ENCODE measurements at places on chromosomes 5 and 9.

DNA sequence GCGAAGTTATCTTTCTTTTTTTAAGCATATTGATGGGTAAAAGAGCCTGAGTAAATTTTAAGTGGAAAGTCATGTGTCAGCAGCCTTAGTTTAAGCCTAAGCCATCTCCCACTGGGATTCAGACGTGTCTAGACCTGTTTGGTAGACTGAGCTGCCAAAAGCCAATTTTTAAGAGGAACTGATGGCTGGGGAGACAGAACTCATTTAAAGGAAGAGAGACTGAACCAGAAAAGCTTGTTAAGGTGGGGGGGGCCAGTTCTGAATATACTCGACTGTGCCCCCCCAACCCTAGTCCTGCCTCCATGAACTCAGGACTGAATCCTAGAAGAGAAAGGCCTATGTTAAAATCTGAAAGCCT is 58.3 kb upstream of the PLPP1 start:
- no peak for DNase-seq

DNA sequence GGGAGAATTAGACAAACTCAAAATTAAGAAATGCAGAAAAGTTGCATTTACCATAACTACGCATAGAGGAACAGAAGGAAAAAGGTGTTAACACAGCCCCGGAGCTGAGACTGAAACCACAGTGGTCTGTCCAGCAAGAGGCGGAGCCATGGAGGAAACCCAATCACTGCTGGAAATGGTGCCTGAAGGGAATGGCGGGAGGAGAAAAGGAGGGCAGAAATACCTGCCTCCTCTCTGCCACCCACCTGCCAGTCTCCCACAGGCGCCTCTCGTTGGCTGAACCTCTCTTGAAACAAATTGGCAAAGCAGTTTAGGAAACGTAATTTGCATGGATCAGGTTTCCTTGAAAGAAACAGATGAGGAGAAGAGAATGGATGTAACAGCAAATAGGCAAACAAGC is 9.7 kb upstream of the PRKACG start:
- no peak for DNase-seq

DNA sequence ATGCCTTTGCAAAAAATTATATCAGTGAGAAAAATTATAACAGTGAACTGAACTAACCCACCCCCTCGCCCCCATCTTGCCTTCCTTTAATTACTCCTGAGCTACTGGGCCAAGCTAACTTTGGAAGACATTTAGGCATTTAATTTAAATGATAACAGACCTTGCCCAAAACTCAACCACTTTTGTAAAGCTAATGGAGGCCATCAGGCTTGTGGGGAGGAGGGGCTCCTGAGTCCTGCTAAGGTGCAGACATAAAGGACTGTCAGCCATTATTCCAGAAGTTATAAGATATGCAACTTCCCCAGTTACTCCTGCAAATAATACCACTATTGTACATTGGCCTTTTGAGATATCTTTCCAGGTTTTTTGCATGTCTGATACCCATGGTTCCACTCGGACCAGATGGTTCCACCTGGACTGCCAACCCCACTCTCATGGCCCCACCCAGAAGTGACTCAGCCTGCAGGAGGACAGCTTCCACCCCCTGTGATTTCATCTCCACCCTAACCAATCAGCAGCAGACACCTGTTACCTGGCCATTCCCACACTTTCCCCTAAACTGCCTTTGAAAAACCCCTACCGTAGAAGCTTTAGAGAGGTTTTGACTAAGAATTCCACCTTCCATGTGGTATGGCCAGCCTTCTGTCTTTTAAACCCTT is 805.4 kb upstream of the CDH6 start:
- no peak for DNase-seq

DNA sequence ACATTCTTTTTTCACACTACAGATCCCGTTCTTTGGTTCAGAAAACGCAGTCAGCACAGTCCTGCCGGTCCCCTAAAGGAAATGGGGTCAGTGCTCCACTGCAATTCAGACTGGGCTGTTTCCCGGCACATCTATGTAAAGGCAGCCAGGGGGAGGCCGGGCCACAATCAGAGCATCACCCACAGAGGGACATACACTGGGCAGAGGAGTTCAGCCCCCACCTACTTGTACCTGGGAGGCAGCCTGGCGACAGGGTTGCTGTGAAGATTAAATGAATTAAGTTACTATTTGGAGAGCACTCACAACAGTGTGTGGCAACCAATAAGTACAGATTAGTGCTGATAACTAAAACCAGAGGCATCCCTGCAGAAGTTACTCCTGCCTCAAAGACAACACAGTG is 4.5 kb downstream of the PTPN3 start:
- DNase-seq: no peak

DNA sequence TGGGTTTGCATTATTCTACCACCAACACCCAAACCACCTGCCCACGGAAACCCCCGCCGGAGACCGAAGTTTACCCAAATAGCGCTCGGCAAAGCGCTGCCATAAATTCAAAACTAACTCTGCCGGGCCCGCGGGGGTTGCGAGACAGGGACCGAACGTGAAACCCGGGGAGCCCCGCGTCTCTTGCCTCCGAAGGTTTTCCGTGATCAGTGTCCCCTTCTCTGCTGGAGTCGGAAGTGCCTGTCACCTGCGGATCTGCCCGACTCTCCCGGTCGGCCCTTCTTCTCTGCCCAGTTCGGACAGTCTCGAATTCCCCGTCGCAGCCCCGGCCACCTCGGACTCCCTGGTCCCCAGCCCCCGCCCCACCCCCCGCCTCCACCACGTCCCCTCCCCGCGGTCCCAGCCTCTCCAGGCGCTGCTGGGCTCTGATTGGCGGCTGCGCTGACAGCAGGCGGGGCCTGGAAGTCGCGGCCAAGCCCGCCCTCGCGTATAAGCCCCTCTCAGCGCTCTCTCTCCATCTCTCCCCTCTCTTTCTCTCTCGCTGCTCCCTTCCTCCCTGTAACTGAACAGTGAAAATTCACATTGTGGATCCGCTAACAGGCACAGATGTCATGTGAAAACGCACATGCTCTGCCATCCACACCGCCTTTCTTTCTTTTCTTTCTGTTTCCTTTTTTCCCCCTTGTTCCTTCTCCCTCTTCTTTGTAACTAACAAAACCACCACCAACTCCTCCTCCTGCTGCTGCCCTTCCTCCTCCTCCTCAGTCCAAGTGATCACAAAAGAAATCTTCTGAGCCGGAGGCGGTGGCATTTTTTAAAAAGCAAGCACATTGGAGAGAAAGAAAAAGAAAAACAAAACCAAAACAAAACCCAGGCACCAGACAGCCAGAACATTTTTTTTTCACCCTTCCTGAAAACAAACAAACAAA is at the start of gene RORB:
RORB (plus strand) TSS at position 517 of the 929 bp plus-strand sequence. CDS start 642 bp downstream, outside the sequence.
- DNase-seq: no peak

DNA sequence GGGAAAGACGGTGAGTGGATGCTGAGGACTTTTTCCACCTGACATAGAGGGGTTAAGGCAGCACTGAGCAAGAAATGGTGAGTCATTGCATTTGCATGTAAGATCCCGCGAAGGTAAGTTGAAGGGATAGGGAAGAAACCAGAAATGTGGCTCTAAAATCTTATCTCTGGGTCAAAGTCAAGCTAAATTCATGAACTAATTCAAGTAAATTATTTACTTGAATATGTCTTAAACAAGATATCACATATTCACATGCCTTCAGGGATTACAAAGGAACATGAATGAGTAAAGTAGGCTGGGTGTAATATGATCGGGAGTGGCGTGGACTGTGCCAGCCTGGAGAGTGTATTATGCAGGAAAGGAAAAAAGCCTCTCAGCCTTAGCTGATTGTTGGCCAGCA is 74.4 kb upstream of the EQTN start:
- no peak for DNase-seq

DNA sequence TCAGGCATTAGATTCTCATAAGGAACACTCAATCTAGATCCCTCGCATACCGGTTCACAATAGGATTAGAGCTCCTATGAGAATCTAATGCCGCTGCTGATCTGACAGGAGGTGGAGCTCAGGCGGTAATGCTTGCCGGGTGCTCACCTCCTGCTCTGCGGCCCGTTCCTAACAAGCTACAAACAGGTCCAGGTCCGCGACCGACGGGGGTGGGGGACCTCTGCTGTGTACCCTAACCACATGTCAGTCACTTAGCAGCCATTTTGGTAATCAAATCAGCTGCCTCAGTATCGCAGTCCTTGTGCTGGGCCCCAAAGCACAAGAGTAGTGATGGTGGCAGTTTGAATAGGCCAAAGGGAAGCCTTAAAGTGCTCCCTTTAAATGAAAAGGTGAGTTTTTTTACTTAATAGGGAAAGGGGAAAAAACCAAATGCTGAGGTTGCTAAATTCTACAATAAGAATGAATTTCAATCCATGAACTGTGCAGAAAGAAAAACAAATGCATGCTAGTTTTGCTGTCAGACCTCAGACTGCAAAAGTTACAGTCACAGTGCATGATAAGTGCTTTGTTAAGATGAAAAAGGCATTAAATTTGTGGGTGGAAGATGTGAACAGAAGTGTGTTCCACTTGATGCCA is 67.0 kb upstream of the TNPO1 start:
- no peak for DNase-seq

- no peak for DNase-seq
Measured at GRCh38 chr9:27943501-27943900, 370.2 kb upstream of the C9orf72 start.

DNA sequence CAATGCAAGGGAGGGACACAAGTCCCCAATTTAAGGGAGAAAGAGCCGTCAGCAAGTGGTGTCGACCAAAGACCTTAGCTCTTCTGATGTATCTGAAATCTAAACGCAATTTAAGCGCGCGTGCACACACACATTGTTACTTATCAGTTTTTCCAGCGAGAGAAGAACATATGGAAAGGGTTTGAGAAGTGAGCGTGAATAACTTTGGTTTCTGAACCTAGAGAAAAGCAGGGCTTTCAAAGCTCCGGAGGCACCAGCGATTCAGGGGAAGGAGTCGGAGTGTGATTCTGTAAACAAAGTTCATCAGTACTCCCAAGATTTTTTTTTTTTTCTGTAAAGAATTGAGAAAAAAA is 191.8 kb downstream of the MEF2C start:
- no peak for DNase-seq

DNA sequence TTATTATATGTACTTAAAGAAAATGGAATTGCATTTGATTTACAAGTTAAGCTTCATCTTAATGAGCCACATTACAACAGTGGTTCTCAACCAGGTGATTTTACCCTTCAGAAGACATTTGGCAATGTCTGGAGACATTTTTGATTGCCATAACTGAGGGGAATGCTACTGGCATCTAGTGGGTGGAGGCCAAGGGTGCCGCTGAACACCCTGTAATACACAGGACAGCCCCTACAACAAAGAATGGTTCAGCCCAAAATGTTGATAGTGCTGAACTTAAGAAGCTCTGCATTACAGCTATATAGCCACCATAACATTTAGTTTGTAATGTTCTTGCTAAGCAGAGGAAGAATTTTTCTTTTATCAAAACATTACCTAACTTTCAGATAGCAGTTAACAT is 103.1 kb downstream of the PAM start:
- no peak for DNase-seq

GRCh38 chr5:103057208-103058130 is 62.5 kb downstream of the GIN1 start:
- no peak for DNase-seq

- no peak for DNase-seq
Measured at GRCh38 chr9:121925935-121926334, 167.2 kb downstream of the TTLL11 start.

DNA sequence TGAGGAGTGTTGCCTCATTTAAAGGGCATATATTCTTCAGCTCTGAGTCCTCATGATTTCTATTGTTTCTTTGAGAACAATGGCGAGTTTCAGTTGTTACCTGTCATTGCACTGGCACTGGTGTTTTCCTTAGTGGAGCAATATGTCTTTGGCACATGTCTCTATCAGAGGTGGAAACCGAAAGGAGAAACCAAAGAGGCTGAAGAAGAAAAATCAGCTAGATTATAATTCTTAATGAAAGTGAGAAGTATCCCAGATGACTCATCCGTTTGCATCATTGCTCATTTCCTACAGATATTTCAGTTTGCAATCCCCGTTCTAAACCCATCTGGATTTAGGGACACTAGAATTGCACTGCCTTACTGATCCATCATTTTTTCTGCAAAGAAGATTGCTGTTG is 324.6 kb downstream of the TMEM232 start:
- DNase-seq: no peak

- DNase-seq: no peak
Measured at GRCh38 chr5:124721229-124721735, 25.2 kb downstream of the ZNF608 start.

- DNase-seq: no peak
Measured at GRCh38 chr9:134630861-134631260, 10.7 kb upstream of the COL5A1 start.

- DNase-seq: no peak
Measured at GRCh38 chr9:84152204-84152603, 171.6 kb downstream of the RMI1 start.

DNA sequence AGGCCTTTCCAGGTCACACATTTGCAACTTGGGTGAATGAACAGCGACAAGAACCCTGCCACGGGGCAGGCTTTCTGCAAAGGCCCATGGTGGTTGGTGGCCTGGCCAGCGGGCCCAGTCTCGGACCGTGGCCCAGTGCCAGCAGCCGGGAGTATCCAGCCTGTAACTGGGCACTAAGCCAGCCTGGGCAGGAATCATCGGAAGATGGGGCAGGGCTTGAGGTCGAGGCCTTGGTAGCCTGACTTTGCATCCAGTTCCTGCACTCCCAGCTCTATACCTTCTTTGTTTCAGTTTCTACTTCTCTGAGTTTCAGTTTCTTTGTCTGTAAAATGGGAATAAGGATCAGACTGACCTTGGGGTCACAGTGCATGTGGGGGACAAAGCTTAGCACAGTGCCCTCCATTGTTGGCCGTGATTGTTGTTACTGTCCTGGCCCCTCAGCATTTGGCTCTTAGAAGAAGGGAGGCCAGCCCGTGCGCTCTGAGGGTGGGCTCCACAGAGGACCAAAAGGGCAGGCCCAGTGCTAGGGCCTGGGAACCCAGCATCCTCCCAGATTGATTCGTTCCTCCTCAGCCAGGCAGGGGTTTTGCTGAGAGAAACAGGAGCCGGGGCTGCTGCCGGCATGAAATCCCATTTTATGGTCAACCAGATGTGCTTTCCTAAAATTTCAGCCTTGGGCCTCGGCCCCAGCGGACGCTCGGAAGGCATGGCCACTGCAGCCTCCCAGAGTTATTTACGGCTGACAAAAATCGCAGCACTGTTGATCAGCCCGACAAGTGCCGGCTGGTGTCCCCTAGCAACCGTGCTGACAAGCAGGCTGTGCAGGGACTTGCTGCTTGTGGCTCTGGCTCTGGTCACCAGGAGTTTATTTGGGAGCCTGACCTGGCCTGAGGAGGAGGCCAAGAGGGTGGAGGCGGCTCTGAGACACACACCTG is 43.6 kb downstream of the JADE2 start:
- DNase-seq: no peak
